ENCODE measurements at places on chromosomes 7 and 10.

DNA sequence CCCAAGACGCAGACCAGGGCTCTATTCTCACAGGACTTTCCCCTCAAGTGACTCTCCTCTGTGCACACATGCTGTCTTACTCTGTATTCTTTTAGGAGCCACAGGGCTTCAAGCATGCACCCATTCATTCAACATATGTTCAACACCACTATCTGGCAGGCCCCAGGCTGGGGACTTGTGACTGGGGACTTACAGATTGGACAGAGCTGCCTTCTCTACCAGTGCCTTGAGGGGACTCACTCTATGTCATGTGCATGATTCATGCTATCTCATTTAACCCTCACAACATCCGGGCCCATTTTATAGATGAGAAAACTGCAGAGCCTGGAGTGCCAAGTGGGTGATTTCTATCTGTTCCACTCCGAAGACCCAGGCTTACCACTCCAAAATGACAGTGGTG is 34.3 kb downstream of the MYL10 start:
- no peak for DNase-seq

DNA sequence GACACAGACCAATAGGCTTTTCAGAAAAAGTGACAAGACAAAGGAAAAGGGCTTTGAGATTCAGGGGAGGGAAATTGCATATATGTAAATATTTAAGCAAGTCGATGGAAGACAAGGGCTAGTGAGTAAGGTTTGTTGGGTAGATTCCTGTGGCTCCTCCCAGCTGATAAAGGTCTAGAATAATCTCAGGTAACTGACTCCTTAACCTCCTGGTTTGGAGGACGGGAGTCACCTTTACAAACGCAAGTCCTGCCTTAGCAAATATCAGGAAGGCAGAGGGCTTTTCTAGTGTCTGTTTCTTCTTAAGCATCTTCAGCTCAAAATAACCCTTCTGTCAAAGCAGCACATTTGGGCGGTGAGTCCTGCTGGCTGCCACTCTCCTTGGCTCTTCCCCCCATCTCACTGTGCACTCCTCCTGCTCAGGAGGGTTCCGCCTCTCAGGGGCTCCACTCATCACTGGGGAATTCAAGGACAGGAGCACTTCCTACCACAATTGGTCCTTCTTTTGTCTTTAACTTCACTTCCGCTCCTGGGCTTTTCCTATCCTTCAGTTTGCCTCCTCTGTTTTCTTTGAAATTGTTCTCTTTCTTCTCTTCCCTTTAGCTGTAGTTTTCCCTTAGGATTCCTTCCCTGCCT is 496.3 kb upstream of the KLF6 start:
- no peak for DNase-seq

GRCh38 chr7:128176696-128177095 is 64.4 kb upstream of the LEP start:
- DNase-seq: no peak

- no peak for DNase-seq
Measured at GRCh38 chr10:132374612-132375011, 22.4 kb upstream of the PWWP2B start.

DNA sequence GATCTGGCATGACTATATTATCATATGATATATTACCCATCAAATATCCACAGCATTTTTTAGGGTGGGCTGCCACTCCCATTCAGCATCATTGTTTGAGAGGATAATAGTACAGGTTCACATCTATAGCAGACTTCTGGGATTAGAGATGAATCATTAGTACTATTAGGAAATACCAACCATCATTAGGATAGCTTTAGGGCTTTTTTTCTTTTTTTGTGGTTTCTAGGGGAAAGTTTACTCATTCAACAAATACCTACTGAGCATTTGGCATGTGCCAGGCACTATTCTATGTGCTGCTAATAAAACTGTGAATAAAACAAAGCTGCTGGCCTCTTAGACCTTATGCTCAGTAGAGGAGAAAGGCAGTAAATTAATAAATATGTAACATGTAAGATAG is 40.6 kb downstream of the NHLRC2 start:
- no peak for DNase-seq

- no peak for DNase-seq
Measured at GRCh38 chr10:124652701-124653100, 91.5 kb downstream of the FAM53B start.

- DNase-seq: no peak
Measured at GRCh38 chr10:60508831-60509230, 119.2 kb upstream of the ANK3 start.

DNA sequence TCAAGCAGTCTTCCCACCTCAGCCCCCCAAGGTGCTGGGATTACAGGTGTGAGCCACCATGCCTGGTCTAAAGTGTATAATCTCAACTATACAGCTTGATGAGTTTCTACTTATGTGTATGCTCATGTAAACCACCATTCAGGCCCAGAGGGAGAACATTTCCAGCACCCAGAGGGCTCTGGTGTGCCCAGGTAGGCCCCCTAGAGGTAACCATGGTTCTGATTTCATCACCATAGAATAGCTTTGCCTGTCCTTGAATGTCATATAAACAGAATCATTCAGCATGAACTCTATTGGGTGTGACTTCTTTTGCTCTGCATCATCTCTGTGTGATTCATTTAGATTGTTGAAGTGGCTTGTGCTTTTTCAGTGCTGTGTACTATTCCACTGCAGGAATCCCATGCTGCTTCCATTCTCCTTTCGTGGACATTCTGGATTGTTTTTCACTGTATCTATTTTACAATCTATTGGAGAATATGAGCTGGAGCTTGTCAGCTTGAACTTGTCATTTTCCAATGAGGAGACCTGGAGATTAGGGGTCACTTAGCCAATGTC is 35.2 kb downstream of the COL26A1 start:
- DNase-seq: no peak

Data from activated B cell treated with CpG ODN at 0.5 μM for 24 hours (primary cell).